Activated CD8-positive, alpha-beta memory T cell treated with anti-CD3 and anti-CD28 coated beads for 1 hour (primary cell): ENCODE measurements at places on chromosomes 7 and 10.

- DNase-seq = no peak
These were observed 181.3 kb downstream of the CHN2 start for GRCh38 chr7:29375641-29376562.

DNA sequence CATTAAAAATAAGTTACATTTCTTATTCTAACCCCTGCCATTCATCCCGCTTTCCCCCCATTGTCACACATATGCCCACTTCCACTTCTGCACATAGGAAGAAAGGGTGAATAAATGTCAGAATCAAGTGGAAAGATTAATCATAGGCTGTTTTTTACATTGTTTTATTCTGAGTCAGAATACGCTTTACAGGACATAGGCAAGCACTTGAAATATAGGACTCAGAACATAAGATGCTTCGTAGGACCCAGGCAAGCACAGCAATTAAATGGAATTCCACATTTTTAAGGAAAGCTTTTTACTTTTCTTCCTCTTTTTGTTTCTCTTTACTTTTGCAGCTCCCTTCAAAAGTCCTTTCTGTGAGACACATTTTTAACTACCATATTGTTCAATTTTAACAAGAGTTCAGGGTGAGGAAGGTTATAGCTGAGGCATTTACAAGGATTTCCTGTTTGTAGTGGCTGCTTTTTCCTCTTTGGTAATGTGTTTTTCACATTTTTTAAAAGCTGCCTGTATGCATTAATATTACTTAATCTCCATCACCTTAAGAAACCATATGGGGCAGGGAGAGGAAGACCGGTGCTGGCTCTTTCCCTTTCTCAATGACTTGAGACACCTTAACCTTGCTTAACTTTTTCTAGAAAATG, 130.0 kb downstream of the TES start:
- no peak for DNase-seq

- DNase-seq = no peak
These were observed 8.1 kb upstream of the ANK3 start for GRCh38 chr10:60397792-60398191.

DNA sequence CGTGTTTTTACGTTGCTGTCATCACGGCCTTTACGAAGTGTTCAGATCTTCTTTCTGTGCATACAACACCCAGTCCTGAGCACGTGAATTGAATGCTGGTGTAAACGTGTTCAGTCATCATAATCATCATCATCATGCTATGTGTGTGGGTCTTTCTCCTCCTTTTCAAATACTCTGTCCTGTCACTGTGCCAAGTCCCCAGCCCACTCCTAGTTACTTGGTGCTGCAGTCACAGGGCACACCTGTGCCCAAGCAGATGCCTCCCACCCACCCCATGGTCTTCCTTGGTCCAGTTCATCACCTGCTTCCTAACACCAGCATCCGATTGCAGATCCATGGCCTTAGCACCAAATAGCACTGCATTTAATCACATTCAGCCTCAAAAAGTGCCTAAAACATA, 78.6 kb upstream of the MGMT start:
- DNase-seq = no peak

DNA sequence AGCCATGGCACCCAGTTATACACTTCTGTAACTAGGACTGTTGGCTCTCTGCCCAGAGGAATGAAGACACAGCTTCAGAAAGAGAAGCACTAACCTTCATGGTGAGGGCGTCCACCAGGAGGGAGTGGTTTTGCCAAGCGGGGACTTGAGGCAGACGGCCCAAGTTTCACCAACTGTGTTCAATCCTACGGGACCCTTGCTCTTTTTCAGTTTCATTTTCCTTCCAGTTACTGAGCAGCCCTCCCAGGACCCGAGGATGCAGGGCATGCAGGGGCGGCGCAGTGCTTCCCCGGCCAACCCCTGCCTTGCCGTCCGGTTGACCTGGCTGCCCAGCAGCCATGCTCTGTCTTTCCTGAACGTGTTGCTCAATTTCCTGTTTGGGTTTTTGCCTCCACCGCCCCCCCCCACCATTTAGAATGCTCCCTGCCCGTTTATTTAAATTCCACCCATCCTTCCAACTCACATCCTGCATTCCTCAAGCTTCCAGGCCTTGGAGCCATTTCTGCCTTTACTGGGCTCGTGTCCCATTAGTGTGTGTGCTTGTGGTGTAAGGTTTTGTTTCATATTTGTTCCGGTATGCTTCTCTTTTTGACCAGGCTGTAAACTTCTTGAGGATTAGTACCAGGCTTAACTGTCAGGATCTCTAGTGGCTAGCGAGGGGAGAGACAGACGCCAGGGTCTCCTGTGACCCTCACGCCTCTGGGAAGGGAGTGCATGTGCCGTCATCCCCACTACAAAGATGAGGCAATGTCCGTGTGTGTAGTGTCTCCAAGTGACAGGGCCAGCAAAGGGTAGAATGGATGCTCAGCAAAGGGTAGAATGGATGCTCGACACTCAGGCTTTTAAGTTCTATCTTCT, 31.6 kb downstream of the IL15RA start:
- no peak for DNase-seq

GRCh38 chr7:158406364-158406763, 181.3 kb downstream of the PTPRN2 start:
- DNase-seq = no peak

- DNase-seq = no peak
These were observed 221.3 kb downstream of the ARHGAP12 start for GRCh38 chr10:31707093-31708039.

- DNase-seq = no peak
These were observed 62.5 kb downstream of the CSGALNACT2 start for GRCh38 chr10:43200538-43201390.

DNA sequence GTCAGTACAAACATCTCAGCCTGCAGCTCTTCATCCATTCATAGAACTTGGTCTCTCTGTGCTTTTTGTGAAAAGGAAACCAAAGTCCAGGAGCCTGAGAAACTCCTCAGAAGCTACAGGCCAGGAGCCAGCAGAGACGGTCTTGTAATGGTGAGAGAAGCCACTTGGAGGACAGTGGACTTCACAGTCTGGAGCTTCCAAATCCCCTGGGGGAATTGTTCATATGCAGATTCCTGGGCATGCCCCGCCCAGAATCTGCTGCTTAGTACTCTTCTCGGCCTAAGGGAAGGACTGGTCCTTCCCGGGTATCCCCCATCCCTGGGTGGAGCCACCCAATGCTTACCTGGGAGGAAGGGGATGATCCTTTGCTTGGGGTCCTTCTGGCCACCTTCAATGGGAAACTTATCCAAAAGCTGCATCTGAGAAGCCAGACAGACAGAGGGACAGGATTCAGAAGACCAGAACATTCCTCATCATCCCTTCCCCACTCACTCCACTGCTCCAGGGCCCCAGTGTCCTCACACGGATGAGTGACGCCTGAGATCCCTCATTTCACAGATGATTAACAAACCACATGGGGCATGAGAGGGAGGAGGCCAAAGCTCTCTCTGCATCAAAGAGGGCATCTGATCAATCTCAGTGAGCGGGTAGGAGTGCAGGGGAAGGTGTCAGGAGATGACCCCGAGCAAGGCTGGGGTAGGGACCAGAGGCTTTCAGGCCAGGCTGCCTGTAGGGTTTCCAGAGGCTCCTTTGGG, 88.4 kb downstream of the SH3PXD2A start:
- no peak for DNase-seq

- DNase-seq = no peak
These were observed 54.7 kb downstream of the GALNT17 start for GRCh38 chr7:71186535-71187057.

DNA sequence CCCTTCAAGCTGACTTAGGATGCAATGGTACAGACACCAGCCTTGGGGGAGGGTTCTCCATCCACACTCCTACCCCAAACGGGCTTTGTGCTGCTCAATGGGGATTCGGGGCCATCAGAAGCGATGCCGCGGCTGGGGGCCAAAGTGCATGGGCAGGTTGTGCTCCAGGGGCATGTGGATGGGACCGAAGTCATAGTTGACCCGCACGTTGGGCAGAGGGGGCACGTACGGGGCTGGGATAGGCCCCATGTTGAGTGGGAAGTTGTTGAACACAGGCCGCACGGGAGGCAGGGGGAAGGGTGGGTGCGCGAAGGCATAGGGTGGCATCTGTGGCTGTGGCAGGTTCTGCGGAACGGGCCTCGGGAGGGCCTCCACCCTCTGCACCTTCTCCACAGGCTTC, 158.7 kb downstream of the RNF216 start:
- no peak for DNase-seq

DNA sequence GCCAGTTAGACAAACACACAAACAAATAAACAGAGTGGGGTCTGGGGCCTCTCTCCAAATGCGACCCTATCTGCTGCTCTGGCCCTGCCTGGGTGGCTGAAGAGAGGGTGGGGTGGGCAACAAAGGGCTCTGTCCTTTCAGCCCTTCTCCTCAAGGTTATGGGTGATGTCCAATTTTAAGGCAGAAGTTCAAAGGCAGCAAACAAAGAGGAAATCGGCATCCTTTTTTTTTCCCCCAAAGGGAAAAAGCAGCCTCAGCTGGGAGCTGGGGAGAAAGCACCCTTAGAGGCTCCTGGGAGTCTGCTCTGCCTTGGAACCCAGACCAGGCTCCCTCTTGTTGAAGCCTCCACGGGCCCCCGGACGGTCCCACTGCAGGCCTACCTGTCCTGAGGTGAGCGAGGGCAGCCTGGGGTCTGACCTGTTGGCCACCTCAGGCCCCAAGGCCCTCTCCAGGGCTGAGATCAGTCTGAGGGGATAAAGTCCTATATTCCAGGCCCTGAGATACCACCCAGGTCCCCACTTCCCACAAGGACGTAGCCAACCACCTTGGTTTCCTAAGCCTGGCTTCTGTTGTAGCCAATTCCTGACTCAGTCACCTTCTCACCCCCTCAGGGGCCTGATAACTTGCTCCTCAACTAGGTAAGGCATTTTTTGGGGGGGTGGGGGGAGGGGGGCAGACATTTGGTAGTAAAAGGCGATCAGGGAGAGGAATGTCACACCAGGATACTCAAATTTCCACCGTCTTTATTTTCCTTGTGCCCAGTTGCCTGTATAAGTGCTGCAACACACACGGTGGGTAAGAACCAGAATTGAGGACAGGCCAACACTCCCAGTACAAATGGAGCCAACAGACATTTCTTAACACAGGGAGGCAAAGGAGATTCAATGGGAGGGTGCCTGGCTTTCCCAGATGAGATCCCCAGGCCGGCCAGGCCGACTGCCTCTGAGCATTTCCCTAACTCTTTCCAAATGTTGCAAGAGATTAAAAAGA, 4.3 kb downstream of the HOXA11 start:
- no peak for DNase-seq

- no peak for DNase-seq
These were observed 110.1 kb downstream of the BTRC start for GRCh38 chr10:101464082-101464481.

- DNase-seq = peak; percentile 54
These were observed 191.4 kb downstream of the FAM107B start for GRCh38 chr10:14583252-14583651.

DNA sequence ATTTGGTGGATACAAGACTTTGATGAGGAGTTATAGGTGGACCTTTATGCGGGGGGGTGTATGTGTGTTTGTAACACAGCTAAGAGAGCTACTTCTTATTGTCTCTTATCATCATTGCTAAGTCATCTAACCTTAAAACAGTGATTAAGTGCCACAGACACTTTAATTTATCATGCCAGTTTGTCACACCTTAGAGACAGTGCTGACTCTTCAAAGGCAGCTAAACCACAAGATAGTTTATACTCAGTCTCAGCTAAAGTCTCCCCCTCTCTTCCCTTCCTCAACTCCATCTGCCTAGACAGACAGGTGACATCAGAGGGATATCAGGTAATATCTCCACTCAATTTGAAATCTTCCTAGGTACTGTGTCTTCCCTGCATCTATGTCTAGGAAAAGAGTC, 42.2 kb downstream of the MYPN start:
- no peak for DNase-seq

DNA sequence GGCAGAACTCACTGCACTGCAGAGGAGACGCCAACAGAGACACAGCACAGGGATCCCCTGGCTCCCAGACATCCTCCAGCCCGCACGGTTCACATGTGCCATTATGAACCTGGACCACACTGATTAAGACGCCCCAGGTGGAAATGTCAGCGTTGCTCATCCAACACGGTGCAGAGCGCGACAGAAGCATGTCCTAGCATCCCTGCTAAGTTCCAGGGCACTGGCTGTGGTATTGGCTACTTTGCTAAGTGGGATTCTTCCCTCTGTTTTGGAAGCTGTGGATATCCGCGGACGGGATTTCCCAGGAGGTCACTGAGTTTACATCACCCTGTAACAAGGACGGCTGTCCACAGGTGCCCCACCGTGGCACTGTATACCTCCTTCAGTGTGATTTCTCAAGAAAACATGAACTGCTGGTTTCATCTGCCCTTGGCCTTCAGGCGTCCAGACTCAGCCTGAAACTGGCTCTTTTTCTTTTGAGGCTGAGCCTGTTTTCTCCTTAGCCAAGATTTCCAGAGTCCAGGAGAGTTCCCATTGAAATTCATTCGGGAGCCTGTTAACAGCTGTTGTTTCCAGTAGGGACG, 324.0 kb downstream of the WDR37 start:
- no peak for DNase-seq

GRCh38 chr10:2471811-2472210, 595.5 kb upstream of the PFKP start:
- DNase-seq = no peak

- DNase-seq = no peak
These were observed 174.2 kb downstream of the PTN start for GRCh38 chr7:137169282-137169698.

GRCh38 chr7:106840342-106840741, 24.7 kb upstream of the PIK3CG start:
- DNase-seq = no peak

- no peak for DNase-seq
These were observed 117.2 kb upstream of the KLF6 start for GRCh38 chr10:3902054-3902808.

DNA sequence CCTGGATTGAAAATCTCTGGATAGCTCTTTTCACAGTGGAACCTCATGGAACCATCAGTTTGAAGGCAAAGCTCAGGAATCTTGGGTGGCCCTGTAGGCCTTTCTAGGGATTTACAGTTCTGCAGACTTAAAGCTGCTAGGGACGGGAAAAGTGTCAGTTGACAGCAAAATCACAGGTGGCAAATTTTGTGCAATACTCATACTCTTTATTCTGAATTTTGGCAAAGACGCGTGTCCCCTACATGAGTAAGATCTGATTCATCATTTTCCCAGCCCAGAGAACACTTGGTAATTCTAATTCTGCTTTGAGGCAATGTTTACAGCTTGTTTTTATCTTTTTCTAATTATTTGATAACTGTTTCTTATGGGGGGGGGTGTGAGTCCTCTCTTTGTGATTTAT, 3.6 kb downstream of the LRRC17 start:
- DNase-seq = no peak

- DNase-seq = no peak
These were observed 3.2 kb downstream of the IDI2 start for GRCh38 chr10:1022413-1022812.

GRCh38 chr10:20817646-20818045, 79.5 kb downstream of the NEBL start:
- DNase-seq = no peak

- no peak for DNase-seq
These were observed 113.2 kb downstream of the WDR37 start for GRCh38 chr10:1169186-1169885.

DNA sequence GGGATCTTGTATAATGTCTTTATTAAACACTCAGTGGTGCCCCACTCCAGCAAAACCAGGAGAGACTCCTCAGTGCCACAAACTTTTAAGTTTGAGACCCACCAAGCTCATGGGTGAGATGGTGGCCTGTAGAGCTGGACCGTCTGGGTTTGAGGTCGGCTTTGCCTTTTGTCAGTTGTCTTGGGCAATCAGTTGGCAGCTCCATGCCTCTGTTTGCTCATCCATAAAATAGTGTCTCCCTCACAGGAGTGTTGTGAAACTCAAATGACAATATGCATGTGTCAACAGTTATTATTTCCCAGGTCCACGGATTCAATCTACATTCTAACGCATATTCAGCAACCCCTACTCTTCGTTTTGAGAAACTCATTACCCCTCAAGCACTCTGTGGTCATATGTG, 367.8 kb upstream of the C7orf33 start:
- no peak for DNase-seq
